Stimulated activated CD4-positive, alpha-beta T cell treated with anti-CD3 and anti-CD28 coated beads, TNF-alpha, amount 100 ng/mL, for 1 hour (primary cell): ENCODE measurements at places on chromosomes 3 and 15.

- DNase-seq = no peak
These were observed 197.4 kb downstream of the KLHL25 start for GRCh38 chr15:85597155-85597815.

DNA sequence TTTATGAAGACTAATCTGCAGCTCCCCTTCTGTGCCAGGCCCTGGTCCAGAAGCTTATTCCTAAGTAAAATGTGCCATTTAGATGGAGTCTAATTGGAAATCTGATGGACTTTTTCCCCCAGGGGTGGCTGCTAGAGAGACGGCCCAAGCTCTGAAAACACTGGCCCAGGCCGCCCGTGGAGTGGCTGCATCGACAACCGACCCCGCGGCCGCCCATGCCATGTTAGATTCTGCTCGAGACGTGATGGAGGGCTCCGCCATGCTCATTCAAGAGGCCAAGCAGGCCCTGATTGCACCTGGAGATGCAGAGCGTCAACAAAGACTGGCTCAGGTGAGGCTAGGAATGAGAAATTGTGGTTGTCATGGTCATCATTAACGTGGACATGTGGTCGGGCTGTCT, 305.8 kb upstream of the TPM1 start:
- no peak for DNase-seq

DNA sequence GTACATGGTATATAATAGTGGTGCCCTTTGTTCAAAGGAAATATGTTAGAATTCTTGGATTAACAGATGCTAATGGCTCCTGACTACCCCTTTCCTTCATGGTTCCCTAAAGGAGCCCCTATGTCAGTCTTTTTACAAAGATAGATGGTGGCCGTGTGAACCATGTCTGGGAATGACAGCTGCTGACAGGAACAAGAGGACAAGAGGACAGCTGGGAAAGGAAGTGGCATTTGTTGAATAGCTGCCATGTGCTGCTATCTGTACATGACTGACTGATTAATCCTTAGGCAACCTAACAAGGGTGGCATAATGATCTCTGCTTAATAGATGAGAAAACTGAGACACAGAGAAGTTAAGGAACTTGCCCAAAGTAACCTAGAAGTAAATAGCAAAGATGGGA, 321.7 kb downstream of the ZNF621 start:
- no peak for DNase-seq

- DNase-seq = no peak
These were observed 9.7 kb upstream of the LRRC15 start for GRCh38 chr3:194379231-194379630.

- DNase-seq = no peak
These were observed 84.2 kb upstream of the GOLGA6L4 start for GRCh38 chr15:84151205-84151931.

- DNase-seq = no peak
These were observed 127.6 kb downstream of the ATP1B3 start for GRCh38 chr3:142004025-142004424.

DNA sequence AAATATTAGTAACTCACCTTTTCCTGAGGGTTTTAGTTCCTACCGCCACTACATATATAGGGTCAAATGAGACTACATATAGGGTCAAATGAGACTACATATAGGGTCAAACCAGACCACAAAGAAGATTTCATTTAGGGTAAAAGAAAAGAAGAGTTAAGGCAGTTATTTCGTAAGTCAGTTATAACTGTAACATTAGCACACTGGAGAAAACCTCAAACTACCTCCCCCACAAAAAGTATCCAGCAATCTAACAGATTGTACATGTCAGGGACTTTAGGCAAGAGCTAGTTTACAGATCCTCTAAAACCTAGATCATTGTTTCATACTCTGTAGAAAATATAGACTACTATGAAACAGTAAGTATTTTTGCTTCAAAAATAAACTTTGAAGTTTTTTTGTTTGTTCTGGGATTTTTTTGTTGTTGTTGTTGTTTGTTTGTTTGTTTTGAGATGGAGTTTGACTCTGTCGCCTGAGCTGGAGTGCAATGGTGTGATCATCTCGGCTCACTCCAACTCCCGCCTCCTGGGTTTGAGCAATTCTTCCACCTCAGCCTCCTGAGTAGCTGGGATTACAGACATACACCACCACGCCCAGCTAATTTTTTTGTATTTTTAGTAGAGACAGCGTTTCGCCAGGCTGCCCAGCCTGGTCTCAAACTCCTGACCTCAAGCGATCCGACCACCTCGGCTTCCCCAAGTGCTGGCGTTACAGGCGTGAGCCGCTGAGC, 92.4 kb upstream of the CGNL1 start:
- no peak for DNase-seq

GRCh38 chr3:56192001-56192400, 276.3 kb downstream of the ERC2 start:
- DNase-seq = no peak

DNA sequence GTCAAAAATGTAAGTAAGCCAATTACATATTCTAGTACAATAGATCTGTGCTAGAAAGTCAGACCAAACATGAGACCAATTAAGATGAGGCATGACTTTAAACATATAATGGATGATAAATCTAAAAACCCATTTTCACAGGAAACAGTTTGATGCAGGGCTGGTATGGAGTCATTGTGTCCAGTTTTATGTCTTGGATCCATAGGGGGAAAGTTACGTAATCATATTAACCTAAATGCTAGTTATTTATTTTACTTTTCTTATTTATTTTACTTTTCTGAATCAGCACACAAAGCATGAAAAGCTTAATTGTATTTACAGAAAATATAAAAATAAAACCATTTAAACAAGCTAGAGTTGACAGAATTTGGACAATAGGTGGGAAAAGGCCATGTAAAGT, 26.3 kb upstream of the TMCC1 start:
- DNase-seq = no peak

GRCh38 chr3:122099255-122099654, 44.1 kb downstream of the CD86 start:
- no peak for DNase-seq
